Kidney epithelial cell (primary cell): ENCODE measurements at places on chromosomes 3 and 15.

GRCh38 chr3:13556207-13556606, 7.3 kb downstream of the FBLN2 start:
- no peak for DNase-seq

- no peak for DNase-seq
These were observed 86.5 kb upstream of the FOXB1 start for GRCh38 chr15:59917504-59918157.

- no peak for DNase-seq
These were observed 306.8 kb upstream of the ATP11B start for GRCh38 chr3:182486463-182486862.

DNA sequence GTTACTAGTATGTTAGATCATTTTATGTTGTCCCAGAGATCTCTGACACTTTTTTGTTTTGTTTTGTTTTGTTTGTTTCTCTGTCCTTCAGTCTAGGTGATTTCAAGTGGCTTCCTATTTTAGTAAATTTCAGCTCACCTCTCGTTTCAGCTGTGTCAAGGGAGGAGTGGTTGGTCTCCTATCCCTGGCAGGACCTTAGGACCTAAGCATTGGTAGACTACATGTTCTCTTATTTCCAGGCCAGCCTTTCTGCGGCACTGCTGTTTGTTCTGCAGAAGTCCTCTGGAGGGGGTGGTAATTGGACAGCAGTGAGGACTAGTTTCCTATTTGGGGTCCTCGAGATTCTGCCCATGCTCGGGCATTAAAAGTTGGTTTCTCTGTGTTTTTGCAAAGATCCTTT, 31.8 kb downstream of the MGA start:
- no peak for DNase-seq

- DNase-seq: no peak
These were observed 25.9 kb upstream of the KIF23 start for GRCh38 chr15:69388260-69388705.

DNA sequence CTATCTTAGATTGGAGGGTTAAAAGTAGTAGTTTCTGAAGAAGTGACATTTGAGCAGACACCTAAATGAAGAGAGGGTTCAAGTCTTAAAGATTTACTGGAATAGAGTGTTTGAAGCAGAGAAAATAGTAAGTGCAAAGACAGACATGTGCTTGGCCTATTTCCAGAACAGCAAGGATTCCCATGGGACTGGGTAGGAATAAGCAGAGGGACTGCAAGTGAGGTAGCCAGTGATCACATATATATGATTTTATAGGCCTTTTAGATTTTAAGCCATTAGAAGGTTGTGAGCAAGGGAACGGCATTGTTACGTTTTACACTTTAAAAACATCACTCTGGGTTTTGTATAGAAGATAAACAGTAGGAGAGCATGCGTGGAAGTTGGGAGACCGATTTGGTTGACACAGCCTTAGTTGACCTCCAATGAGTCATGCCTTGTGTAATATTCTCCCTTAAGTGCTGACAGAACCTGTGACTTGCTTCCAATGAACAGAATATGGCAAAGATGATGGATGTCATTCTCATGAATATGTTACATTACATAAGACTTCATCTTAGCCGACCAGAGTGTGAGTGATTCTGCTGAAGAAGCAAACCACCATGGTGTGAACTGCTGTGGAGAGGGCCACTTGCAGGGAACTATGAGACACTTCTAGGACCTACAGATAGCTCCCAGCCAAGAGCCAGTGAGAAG, 37.1 kb upstream of the SLC4A7 start:
- DNase-seq: no peak

DNA sequence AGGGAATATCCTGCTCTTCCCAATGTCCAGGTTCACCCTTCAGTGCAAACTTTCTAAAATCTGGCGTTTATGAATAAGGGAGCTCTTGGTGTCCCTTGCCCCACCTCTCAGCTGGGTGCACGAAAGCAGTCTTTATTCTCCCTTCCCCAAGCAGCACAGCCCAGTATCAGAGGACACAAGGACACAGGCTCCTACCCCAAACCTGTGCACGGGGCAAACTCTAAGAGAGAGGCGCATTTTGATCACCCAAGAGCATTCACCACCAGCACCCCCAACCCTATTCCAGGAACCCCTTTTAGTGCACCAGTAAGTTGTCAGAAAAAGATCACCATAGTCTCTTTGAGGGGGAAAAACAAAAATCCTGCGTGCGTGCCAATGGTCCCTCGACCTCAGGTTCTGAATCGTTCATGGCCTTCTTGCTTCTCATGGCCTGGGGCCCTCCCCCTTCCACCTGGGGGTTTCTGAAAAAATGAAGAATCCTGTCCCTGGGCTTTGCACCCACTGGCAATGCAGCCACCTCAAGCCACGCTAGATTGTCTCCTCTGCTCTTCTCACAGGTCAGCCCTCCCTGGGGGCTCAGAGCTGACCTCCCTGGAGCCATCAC, 78.9 kb downstream of the FAM174B start:
- DNase-seq: no peak

DNA sequence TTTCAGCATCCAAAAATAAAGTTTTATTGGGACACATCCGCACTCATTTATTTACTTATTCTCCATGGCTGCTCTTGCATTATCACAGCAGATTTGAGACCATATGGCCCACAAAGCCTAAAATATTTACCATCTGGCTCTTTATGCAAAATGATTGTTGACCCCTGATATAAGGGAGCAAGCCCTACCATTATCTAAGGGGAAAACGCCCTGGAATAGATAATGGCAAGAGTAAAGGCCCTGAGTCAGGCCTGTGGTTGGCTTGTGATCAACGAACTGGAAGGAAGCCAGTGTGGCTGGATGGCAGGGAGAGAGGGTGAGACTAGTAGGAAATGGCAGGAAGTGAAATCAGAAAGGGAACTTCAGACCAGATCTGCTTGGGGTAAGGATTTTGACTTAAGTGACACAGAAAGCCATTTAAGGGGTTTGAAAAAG, 24.6 kb upstream of the DMXL2 start:
- peak; percentile 39 for DNase-seq

DNA sequence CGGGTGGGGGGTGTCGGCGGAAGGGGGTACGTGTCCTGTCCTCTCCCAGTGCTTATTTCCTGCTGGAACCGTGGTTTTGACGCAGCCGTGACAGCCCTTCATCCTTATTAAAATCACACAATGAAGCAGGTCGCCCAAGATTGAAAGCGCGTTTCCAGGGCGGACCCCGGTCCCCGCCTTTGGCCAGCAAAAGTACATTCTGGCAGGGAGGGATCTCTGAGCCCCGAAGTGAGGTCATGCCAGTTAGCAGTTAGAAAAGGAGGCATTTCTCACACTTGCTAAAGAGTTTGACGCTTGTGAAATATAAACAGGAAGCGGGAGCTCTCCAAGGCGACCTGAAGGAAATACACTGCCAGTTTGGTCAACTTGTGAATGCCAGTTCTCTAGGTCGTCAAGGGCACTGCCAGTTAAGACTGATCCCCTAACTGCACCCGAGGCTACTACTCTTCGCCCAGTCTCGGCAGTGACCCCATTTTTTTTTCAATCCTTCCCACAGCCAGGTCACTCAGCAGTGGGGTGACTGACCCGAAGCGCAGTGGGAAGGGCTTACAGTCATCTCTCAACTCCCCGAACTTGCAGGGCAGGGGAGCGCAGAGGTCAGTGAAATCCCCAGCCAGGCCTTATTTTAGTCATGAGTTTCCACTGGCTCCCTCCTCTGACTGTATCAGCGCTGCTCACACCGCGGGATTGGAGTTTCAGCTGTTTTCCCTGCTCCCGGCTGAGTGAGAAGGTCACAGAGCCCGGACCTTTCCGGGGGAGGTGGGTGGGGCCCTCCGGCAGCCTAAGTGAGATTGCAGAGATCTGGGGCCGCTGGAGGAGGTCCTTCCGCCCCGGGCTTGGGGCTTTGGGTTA, 2.0 kb upstream of the BHLHE40 start:
- DNase-seq: no peak

- no peak for DNase-seq
These were observed 41.8 kb downstream of the KCNH8 start for GRCh38 chr3:19190126-19190525.

DNA sequence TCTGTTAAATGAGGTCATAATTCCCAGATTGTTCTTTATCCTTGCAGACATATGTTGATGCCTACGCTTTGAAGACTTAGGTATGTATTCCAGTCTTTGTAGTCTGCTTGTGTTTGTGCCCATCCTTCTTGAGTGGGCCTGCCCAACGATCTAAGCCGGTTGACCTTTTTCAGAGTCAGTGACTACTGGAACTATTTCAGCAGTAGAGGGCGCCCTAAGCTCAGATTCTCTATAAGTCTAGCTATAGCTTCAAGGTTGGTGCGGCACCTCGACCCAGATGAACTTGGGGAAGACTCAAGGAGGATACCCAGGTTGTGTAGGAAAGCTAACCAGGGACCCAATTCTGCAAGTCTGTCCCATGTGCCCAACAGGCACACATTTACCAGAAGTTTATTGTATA, 228.8 kb upstream of the PPP2R3A start:
- no peak for DNase-seq

- DNase-seq: no peak
These were observed 87.9 kb downstream of the IL12A start for GRCh38 chr3:160076519-160076918.

- DNase-seq: no peak
These were observed 48.9 kb downstream of the CACNA2D2 start for GRCh38 chr3:50454481-50455070.

DNA sequence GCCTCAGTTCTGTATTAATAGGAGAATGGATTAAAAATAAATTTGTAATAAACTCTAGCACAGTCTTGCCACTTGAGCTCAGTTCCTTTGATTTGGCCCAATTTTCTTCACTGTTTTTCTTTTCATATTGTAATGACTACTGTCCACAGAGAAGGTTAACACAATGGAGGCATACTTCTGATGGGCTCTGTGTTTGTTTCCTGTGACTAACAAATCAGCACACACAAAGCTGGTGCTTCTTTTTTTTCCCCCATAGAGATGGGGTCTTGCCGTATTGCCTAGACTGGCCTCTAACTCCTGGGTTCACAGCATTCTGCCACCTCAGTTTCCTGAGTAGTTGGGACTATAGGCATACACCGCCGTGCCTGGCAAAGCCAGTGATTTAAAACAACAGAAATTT, 182.2 kb downstream of the GHSR start:
- no peak for DNase-seq

DNA sequence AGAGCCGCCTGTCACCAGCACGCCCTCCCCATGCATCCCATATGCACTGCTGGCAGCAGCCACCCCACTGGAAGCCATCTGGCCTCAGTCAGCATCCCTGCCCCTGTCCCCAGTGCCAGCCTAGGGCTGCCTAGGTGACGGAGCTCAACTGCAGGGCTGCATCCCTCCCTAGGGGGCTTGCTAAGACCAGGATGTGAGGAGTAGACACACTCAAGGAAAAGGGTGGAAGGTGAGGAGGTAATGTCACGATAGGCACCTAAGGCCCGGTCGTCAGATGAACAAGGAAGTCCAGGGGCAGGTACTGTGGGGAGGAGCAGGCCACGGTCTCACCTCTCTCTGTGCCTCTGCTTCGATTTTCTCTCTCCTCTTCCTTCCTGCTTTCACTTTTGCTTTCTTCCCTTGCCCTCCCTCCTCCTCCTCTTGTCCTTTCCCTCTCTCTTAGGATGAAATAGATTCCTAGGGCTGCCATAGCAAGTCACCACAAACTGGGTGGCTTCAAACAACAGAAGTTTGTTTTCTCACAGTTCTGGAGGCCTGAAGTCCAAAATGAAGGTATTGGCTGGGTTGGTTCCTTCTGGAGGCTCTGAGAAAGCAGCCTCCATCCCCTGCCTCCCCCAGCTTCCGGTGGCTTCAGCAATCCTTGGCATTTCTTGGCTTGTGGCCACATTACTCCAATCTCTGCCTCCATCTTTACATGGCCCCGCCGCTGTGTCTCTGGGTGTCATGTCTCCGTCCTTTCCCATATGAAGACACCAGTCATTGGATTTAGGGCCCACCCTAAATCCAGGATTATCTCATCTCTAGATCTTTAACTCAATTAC, 298.3 kb downstream of the SHQ1 start:
- no peak for DNase-seq

- no peak for DNase-seq
These were observed 331.0 kb upstream of the ADAMTS9 start for GRCh38 chr3:65018801-65019200.

- peak; percentile 25 for DNase-seq
These were observed 152.7 kb downstream of the SUCNR1 start for GRCh38 chr3:152026033-152026556.

GRCh38 chr3:33155301-33155700, 41.5 kb downstream of the CRTAP start:
- no peak for DNase-seq

DNA sequence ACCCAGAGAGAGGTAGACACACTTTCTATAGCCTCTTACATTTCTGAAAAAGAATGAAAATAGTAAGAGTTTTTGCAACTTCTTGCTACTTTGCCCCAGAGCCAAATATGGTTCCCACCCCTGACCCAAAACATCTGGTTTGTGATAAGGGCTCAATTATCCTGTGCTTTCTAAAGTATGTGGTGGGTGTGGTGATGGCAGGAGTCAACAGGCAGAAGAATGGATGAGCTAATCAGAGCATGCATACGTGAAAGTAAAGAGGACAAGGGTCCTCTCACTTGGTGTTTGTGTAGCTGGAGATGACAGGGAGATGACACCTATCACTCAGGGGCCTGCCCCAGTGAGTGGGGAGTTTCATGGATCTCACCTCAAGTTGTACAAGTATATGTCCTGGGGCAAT, 19.1 kb downstream of the KBTBD8 start:
- DNase-seq: no peak
